ENCODE measurements at places on chromosomes 12 and 14.

- no peak for DNase-seq
Observed at GRCh38 chr14:72664651-72665050, 229.2 kb downstream of the DPF3 start.

GRCh38 chr12:91110311-91110924 is 876 bp downstream of the LUM start:
- DNase-seq, result no peak

DNA sequence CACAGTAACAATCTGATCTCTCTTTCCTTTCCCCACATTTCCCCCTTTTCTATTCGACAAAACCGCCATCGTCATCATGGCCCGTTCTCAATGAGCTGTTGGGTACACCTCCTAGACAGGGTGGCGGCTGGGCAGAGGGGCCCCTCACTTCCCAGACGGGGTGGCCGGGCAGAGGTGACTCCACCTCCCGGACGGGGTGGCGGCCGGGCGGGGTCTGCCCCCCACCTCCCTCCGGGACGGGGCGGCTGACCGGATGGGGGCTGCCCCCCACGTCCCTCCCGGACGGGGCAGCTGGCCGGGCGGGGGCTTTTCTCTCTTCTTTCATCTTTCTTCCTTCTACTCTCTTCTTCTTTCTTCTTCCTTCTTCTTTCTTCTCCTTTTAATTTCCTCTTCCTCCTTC is 1.3 kb upstream of the NUBPL start:
- no peak for DNase-seq

DNA sequence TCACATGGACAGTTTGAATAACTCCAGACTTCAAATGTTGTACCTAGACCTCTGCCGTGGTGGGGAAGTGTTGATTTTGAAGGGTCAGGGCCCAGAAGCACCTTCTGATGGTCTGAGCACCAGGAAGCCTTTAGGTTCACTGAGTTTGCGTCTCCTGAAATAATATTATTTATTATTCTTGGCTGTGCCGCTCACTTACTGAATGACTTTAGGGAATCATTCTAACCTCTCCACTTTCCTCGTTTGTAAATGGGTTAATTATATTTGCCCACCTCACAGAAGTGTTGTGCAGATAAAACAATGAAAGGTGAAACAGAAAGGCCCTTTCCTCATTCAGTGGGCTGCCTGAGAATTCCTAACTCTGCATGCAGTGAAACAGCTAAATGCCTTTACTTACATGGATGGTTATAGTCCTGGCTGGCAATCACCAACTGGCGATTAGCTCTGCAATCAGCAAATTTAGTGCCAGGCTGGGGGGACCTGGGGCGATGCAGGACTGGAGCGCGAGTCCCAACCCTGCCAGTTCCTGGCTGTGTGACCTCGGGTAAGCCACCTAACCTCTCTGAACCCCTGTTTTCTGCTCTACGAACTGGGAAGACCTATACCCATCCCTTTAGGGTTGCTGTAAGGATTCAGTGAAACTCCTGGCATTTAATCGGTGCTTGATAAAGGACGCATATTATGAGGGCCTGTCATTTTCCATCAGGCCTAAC is 57.5 kb downstream of the MAP1LC3B2 start:
- DNase-seq, result no peak

DNA sequence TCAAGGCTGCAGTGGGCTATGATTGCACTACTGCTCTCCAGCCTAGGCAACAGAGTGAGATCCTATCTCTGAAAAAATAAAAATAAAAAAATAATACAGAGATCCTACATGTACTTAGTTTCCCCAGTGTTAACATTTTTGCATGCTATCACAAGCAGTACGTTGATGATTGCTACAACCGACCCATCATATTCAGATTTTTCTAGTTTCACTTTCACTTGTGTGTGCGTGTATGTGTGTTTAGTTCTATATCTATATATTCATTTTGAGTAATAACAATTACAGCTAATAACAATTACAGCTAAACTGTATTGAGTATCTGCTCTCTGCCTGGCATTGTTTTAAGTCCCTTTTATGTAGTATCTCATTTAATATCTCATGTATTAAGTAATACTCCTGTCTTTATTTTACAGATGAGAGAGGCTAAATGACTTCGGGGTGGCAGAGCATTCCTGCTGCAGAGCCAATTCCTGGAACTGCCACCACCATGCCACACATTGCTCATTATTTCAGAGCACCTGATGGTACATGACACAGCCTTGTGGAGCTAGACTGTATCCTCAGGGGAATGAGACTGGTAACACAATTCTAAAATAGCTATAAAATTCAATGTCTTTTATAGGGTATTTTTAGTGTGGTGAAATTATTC is 153.1 kb downstream of the BCAT1 start:
- no peak for DNase-seq

- no peak for DNase-seq
Observed at GRCh38 chr12:125091401-125091800, 26.2 kb downstream of the AACS start.

GRCh38 chr12:93407054-93407962 is 29.6 kb downstream of the NUDT4 start:
- DNase-seq, result no peak

GRCh38 chr14:83556065-83556464 is 1973.9 kb upstream of the FLRT2 start:
- no peak for DNase-seq

DNA sequence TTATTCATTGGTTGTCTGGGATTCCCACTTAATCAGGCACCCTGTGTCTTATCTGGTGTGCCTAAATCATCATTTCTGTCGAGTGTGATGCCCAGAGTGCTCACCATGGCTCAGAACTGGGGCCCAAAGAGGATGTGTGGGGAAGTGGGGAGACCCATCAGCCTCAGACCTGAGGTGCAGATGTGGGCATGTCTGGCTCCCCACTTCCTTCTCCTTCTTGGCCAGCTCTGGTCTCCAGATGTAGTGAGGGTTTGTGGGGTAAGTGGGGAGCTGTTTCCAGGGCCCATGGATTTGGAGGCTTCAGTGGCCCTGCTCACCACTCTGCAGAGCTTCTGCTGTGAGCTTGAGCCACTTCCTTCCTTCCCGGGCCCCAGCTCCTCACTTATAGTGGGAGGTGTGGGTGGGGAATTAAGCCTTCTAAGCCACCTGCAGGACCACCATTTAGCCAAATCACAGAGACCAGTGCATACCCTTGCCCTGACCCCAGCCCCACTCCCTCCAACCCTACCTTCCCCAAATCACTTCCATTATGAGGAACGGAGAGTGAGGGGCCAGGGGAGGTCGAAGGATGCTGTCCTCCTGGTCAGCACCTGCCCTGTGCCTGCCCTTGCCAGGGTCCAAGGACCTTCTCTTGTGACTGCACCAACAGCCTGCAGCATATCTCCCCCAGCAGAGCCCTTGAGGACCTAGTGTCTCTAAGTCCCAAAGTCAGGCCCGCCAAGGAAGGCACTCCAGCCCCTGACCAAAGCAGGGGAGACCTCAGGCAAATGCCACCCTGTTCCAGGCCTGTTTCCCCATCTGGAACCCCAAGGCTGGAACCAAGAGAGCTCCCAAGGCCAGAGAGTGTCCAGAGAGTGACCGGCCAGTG is 278.2 kb upstream of the RTL1 start:
- no peak for DNase-seq

- DNase-seq, result no peak
Observed at GRCh38 chr12:124607681-124608425, 40.4 kb upstream of the NCOR2 start.

GRCh38 chr14:34212172-34212929 is 249.7 kb downstream of the SPTSSA start:
- no peak for DNase-seq

GRCh38 chr14:64856529-64857445 is 22.9 kb downstream of the SPTB start:
- no peak for DNase-seq

GRCh38 chr14:97369901-97370300 is 572.7 kb downstream of the VRK1 start:
- DNase-seq, result no peak

GRCh38 chr12:66237505-66238175 is 48.6 kb downstream of the IRAK3 start:
- DNase-seq, result no peak
